ENCODE measurements at places on chromosomes 13 and 19.
A peak's percentile ranks its signal among the peaks of the same experiment; 100 is the strongest.

DNA sequence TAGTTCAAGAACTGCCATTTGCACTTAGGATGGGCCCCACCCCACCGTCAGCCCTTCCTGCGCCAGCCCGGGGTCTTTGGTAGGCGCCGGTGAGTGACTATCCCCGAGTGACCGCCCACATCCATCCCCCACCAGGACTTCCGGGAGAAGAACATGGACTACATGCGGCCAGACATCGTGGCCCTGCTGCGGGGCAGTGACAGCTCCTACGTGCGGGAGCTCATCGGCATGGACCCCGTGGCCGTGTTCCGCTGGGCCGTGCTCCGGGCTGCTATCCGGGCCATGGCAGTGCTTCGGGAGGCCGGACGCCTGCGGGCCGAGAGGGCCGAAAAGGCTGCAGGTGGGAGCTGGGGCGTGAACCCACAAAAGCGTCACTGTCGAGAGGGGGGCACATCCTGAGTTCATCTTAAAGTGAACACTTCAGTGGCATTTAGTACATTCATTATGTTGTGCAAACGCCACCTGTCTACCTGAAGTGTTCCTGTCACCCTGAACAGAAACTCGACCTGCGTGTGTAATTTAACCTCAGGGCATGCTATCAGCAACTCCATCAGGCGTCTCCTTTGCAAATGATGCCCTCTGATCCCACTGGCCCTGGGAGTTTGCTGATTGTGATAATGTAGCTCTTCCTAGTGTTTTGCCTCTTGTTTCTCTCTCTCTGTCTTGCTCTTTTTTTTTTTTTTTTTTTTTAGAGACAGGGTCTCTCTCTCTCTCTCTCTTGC, 42.4 kb upstream of the USE1 start:
- DNase-seq = no peak

- DNase-seq = no peak
Observed at GRCh38 chr13:110790371-110790770, 76.9 kb downstream of the ING1 start.

GRCh38 chr13:73335944-73336343, 277.1 kb downstream of the KLF5 start:
- no peak for DNase-seq

DNA sequence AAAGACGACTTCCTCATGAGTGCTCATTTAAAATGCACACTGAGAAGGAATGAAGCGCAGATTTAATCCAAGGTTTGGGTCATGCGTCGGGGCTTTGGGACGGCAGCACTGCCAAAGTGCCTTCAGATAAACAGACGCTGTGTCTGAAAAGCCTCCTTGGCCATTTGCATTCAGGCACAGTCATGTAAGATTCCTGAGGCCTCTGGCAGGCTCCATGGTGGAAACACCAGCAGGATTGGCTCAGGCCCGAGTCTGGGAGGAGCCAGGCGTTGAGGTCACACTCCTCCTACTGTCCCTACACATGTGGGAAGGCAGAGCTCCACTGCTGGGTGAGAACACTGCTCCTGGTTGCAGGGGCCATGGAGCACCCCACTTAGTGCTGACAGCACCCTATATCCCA, 113.3 kb upstream of the KL start:
- DNase-seq = no peak

- no peak for DNase-seq
Observed at GRCh38 chr13:26377038-26377437, 123.1 kb downstream of the CDK8 start.

- peak; percentile 77 for DNase-seq
Observed at GRCh38 chr13:113209759-113210421, 477 bp downstream of the CUL4A start.

- peak; percentile 80 for DNase-seq
Observed at GRCh38 chr19:35213663-35214632, 14.6 kb downstream of the FAM187B start.

GRCh38 chr13:30870916-30871587, 35.0 kb upstream of the MEDAG start:
- no peak for DNase-seq

- no peak for DNase-seq
Observed at GRCh38 chr13:41398494-41399170, 58.7 kb upstream of the RGCC start.

Data from activated naive CD8-positive, alpha-beta T cell treated with anti-CD3 and anti-CD28 coated beads, Interleukin-2, amount 50 U/mL, for 24 hours (primary cell).